T47D (cell line): ENCODE measurements at places on chromosomes 11 and 22.

DNA sequence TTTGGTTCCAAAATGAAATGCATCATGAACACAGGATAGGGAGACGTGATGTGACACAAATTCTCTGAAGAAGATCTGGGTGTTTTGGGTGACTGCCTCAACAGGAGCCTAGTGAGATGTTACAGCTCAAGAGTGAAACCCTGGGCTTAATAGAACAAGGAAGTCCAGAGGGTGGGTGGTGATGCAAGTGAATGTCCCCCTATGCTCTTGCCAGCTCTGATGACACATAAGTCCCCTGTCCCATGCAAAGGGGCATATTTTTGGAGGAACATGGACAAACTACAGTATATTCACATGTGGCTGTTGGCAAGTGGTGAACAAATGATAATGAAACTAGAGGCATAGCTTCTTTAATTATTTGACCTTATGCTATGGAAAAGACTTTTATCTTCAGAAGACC lies 9.2 kb downstream of the CRTAM start:
- DNase-seq: no peak

GRCh38 chr11:87659807-87660206 lies 515.4 kb downstream of the RAB38 start:
- DNase-seq: no peak

DNA sequence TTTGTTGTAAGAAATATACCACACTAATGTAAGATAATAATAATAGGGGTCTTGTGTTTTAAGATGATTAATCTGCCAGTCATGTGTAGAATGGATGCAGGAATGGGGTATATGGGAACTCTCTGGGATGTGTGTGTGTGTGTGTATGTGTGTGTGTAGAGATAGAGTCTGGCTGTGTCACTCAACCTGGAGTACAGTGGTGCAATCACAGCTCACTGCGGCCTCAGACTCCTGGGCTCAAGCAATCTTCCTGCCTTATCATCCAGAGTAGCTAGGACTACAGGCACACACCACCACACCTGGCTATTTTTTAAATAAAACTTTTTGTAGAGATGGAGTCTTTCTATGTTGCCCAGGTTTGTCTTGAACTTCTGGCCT lies 11.5 kb upstream of the PANX1 start:
- no peak for DNase-seq

DNA sequence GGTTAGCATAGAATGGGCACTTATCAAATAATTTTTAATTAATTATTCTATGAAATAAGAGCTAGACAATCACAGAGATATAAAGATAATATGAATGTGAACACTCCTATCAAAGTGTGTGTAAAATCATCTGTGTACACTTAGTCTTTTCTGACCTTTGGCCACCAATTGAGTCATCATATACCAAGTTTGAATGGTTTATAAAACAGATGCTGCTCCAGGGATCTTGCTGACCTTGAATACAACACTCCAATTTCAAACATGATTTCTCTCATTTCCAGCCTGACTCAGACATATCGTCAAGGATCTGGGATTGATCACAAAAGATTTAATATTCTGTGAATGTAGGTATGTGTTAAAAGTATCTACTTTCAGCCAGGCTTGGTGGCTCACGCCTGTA lies 2.9 kb upstream of the OR51V1 start:
- DNase-seq: no peak

DNA sequence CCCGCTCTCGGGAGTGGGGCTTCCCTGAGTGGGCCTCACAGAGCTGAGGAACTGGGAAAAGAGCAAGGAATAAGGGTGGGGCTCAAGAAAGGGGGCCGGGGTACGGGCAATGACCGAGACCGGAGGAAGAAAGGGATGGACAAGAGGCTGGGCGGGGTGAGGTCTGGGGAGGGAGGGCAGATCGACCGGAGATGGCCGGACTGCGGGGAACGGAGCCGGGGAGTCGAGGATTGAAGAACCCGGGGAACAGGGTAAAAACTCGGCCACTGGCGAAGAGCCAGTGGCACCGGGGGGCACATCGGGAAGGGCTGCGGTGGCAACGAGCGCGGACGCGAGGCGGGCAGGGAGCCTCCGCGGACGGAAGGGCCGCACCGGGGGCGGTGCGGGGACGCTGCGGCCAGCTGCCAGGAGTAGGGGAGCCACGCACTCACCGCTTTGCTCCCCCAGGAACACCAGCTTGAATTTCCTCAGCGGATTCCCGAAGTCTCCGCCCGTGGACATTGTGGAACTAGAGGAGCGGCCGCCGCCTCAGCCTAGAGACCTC lies 667 bp downstream of the RAB6A start:
- DNase-seq: peak; percentile 51

GRCh38 chr11:112632866-112633505 lies 328.2 kb upstream of the NCAM1 start:
- DNase-seq: no peak

GRCh38 chr11:68007498-68008380 lies 2.4 kb upstream of the ALDH3B1 start:
- no peak for DNase-seq

GRCh38 chr11:65516135-65516968 lies 8.5 kb upstream of the SCYL1 start:
- no peak for DNase-seq
